Large intestine (tissue), 12 donors: ENCODE measurements at places on chromosomes 5 and 9.

DNA sequence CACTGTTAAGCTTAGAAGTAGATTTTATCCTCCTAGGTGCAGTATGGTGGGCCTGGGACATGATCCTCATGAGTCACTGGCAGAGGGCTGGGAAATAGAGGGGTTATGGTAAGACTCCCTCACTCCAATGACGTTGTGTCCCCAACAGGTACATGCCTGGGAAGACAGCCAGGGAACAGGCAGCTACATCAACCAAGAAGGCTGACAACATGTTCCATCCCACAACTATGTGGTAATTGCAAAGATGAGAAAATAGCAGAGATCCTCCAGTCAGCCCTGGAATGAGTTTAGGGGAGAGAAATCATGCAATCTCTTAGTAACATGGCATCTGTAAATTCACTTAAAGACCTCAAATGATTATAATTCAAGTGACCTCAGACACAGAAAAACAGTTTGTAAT, 114.4 kb upstream of the LIFR start:
- no peak for DNase-seq

DNA sequence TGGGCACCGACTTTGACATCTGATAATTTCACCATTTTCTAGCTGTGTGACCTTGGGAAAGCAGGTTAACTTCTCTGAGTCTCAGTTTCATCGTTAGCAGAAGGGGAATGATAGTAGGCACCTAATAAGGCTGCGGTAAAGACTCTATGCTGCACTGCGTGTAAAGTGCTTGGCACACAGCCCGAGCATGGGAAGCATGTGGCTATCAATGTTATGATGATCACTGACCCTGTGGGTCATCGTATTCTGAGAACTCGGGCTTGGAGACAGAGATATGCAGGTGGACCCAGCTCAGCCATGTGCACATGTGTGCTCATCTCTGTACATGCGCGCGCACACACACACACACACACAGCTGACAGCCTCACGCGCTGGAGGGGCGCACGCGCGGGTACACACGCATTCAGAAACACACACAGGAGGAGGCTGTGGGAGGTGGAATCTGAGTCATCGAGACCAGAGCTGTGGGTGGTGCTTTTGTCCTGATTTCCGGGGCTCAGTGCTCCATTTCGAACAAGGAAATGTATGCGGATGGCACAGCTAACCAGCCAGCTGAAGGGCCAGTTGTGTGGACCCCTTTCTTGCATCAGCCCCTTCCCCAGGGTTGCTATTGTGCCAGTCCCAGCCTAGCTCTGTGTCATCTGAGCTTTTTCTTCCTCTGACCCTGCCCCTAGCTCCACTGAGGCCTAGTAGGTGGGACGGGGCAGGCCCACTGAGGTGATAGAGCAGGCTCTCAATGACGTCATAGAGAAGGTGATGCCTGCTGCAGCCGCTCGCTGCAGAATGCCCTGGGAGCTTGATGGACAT, 11.1 kb upstream of the ARAP3 start:
- DNase-seq = no peak

- DNase-seq = no peak
Measured at GRCh38 chr5:126274763-126275125, 148.5 kb upstream of the GRAMD2B start.

DNA sequence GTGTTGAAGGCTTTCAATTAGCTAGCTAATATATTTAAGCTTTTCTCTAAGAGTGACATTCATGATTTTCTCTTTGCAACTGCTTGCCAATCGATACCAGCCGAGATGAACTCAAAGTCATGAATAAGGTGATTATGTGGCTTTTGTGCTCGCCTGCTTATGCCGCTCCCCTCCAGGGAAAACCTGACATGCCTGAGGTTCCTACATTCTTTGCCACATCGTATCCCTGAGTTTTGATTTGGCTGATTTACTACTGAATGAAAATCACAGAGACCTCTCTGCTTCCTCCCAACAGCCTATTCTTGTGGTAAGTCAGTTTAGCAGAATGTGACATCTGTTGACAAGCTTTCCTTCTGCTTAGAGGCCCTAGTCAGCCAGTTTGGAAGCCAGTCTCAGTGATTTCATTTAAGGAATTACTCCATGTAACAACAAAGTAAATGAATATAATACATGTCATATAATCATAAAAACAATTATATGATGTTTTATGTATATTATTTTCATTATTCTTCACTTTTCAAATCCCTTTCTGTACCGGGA, 513.4 kb downstream of the CSNK1G3 start:
- DNase-seq = no peak

DNA sequence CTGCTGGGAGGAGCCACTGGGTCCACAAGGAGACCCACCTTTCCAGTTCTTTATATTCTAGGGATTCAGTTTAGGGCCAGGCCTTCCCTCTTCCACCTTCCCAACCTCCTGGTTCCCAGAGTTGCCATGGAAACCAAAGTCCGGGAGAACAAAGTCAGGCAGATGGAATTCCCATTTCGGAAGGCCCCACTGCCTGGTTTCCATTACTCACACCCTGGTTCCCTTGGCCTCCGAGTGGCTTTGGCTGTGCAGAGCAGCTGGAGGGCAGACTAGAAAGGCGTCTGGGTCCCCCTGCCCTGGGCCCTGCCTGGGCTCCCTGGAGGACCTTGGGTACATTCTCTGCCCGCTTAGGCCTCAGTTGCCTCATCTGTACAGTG, 136.1 kb downstream of the RGS3 start:
- no peak for DNase-seq

GRCh38 chr5:175870820-175871447, 444 bp upstream of the CPLX2 start:
- no peak for DNase-seq

- no peak for DNase-seq
Measured at GRCh38 chr9:116806075-116806474, 119.0 kb downstream of the TRIM32 start.

- DNase-seq = peak; percentile 61
Measured at GRCh38 chr5:180990882-180991242, 2.2 kb downstream of the BTNL3 start.

GRCh38 chr5:149583394-149583793, 2.1 kb downstream of the ARHGEF37 start:
- DNase-seq = no peak

DNA sequence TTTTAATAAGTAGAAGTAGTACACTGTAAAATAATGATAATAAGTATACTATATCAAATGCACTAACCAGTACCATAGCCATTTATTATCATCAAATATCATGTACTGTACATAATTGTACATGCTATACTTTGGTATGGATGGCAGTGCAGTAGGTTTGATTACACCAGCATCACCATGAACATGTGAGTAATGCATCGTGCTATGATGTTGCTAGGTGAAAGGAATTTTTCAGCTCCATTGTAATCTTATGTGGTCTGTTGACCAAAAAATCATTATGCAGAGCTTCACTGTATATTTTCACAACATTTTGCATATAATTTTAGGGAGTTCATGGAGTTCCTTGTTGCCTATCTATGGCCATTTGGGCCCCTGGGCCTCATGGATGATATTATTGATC, 72.2 kb upstream of the HMHB1 start:
- DNase-seq = no peak

- DNase-seq = no peak
Measured at GRCh38 chr5:35281613-35282012, 51.3 kb upstream of the PRLR start.

GRCh38 chr9:133684121-133684935, 48.2 kb downstream of the DBH start:
- no peak for DNase-seq

GRCh38 chr5:124628721-124629596, 117.5 kb downstream of the ZNF608 start:
- peak; percentile 97 for DNase-seq

DNA sequence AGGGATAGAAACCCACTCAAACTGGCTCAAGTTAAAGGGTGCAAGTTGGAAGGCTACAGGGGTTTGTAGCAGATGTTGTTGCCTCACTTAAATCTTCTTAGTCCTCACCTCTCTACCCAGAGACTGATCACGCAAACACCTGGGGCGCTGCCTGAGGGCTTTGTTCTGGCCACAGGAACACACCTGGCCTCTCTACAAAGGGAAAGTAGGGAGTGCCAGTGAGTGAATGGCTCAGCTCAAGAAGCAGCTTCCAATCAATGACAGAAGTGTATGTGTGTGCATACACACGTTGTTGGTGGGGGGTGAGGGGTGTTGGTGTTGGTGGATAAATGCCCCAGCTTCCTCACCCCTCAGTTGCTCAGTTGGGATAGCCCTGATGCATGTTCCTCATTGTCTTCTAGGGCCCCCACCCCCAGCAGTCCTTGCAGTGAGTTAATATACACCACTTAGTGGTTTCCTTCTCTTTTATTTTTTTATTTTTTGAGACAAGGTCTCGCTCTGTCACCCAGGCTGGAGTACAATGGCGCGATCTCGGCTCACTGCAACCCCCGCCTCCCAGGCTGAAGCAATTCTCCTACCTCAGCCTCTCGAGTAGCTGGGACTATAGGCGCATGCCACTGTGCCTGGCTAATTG, 30.6 kb upstream of the CTNNA1 start:
- peak; percentile 67 for DNase-seq

- DNase-seq = peak; percentile 80
Measured at GRCh38 chr9:133140174-133140505, 19.1 kb upstream of the RALGDS start.

- no peak for DNase-seq
Measured at GRCh38 chr5:93247105-93247504, 333.9 kb downstream of the NR2F1-AS1 start.

DNA sequence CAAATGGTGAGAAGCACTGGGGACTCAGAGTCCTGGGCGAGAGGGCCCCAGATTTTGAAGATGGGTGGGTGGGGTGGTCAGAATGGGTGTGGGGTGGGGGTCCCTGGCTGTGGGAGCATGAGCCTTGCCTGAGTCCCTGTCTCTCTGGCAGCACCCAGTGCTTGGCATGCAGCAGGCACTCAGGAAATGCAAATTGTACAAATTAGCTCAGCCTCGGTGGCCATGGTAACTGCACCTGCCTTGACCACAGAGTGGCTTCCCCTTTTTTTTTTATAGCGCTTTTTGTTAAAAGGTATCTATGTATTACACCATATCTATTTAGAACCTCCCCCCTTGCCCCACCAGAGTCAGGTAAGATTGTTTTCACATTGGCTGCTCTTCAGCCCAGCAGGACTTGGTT, 19.2 kb upstream of the PITX1 start:
- DNase-seq = no peak

DNA sequence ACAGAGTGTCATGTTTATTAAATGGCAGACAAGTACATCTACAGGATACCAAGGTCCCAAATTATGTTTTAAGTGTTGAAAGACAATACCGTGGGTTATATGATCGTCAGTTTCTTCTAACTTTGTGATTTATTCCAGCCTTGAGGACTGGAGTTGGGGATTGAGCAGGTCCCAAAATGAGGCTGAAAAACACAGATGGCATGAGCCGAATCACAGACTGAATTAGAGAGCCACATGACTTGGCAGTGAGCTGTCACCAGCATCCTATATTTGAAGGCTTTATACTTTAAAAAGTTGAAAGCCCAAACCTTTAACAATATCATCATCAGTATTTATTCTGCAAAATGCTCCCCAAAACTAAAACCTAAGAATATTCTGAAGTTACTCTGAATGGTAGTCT, 79.4 kb downstream of the ADAMTS16 start:
- DNase-seq = no peak

- DNase-seq = no peak
Measured at GRCh38 chr9:124332361-124333202, 74.8 kb downstream of the NEK6 start.

- peak; percentile 92 for DNase-seq
Measured at GRCh38 chr5:34929720-34930461, 532 bp downstream of the DNAJC21 start.

DNA sequence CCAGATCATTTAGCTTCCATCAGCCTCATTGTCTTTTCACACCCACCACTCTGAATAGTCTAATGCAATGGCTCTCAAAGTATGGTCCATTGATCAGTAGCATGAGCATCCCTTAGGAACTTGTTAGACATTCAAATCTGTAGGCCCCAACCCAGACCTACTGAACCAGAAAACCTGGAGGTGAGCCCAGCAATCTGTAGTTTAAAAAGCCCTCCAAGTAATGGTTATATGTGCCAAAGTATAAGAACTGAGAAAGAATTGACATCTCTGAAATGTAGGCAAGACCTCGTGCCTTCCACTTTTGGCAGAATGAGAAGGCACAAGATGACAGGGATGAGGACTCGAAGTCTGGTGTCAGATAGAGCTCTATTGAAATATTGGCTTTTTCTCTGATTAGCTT, 267.6 kb downstream of the TRIM32 start:
- DNase-seq = no peak

DNA sequence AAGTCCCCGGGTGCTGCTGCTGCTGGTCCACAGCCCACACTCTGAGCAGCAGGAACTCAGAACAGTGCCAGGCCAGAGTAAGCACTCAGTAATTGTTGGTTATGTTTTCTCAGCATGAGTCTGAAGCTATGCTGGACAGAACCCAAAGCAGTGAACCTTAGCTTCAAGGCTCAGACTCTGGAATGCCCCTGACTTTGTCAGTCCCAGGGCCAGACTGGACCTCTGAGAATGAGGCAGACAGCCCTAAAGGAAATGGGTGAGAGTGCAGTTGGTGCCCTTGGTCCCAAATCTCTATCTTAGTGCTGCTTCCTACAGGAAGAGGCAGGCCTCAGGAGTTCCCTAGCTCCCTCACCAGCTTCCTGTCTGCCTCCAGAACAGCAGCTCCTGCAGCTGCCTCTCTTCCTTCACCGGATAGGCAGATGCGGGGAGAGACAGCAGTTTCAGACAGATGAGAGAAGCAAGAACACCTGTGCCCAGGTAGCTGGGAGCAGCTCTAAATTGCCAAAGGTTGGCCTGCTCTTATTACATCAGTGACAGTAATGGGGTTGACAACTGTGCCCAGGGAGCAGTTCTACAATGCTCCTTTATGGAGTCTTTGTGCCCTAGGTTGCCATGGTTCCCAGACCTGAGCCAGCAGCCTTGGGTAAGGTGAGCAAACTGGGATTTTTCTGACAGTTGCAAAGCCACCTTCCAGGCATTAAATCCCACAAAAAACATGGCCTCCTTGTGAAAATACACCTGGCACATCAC, 82.2 kb upstream of the CXCL14 start:
- no peak for DNase-seq

DNA sequence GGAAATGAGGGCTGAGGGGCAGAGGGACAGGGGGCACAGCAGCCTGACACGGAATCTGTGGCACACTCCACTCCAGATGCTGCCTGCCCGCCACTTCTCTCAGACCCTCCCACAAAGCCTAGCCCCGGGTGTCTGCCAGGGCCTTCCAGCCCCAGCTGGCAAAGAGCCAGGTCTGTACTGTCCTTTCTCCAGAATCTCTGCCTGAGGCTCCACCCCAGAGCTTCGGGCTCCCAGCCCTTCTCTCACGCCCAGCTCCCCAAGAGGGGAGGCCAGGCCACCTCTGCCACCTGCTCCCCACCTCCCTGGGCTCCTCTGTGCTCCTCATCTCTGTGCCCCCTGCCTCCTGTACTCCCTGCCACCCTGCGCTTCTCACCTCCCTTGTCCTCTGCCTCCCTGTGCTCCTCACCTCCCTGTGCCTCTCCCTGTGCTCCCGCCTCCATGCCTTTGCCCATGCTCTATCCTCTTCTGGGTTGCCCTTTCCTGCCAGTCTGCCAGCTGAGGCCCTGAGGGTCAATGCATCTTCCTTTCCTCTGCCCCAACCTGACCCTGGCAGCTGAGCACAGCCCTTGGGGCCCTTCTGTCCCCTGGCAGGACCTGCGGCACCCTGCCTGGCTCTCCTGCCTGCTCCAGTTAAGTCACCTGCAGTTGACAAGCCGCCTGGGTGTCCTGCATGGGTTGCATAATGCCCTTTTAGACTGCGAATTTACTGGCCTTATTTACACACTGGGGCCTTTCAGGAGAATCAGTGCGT, 36.4 kb downstream of the RASGEF1C start:
- DNase-seq = no peak

GRCh38 chr5:72194846-72195245, 87.6 kb downstream of the MAP1B start:
- DNase-seq = no peak
